COR-L47 (cell line): ENCODE measurements at places on chromosomes 7 and 10.

DNA sequence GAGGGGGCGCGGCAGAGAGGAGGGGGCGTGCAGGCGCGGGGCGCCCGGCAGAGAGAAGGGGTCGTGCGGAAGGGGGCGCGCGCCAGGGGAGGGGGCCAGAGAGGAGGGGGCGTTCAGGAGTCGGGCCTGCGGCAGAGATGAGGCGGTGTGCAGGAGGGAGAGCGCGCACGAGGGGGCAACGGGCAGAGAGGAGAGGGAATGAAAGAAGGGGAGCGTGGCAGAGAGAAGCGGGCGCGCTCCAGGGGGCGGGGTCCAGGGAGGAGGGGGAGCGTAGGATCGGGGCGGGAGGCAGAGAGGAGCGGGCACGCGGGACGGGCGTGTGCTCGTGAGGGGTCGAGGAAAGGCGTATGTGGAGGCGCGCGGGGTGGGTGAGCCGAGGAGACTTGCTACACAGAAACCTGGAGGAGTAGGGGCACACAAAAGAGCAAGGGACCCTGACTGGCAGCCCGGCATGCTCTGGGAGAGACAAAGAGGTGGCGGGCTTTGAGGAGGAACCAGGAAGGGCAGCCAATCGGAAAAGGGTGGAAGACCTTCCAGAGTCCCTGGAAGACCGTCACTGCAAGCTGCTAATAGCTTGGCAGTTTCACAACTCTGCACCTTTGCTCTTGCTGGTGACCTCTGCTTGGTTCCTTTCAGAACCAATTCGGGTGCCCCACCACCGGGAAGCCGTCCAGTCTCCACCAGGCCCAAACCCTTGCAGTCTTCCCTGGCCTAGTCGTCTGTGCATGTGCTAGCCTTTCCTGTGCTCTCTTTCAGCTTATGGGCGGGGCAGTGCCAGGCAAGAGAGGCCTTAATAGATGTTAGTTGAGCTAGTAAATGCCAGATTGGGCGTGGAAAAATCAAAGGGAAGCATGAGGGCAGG is 639 bp downstream of the DYDC2 start:
- DNase-seq = no peak

DNA sequence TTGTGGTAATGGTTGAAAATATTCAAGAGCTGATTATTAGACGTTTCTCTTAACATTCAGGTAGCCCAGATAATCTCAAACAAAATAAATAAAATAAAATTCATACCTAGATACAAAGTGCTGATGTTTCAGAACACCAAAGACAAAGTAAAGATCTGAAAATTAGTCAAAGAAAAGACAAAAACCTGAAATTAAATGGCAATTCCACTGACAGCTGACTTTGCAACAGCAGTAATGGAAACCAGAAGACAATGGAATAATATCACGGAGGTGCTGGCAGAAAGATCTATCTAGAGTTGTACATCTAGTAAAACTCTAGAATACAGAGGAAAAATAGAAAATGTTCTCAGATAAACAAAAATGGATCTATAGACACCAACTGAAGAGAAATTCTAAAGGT is 58.0 kb upstream of the IKZF1 start:
- no peak for DNase-seq

GRCh38 chr7:147438216-147438615 is 1152.3 kb upstream of the C7orf33 start:
- no peak for DNase-seq

DNA sequence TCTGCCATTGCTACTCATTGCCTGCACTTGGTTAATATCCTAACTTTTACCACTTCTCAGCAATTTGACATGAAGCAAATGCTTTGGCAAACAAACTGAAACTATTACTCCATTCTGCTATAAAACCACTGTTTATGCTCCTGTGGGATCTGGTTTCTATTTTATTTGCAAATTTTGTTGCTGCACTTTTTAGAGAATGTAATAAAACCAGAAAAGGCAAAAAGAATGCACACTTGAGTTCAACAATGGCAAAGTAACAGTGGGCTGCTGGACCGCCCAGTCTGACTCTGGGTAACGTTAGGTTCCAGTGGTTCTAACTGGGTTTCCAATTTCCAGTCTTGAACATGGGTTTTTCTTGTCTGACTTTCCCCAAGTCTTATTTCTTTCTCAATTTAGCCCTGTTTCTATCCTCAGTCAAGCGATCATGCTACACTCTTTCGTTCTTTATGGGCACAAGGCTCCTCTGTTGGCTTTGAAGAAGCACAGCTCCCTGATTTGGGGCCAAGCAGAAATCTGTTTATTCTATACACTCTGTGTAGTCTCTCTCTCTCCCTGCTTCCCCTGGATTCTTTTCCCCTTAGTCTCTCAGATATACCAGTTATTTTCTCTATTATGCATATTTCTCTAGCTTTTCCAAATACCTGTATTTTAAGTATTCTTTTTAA is 129.2 kb upstream of the FAM3C start:
- DNase-seq = no peak

GRCh38 chr10:109981650-109982049 is 26.1 kb upstream of the ADD3 start:
- DNase-seq = no peak

DNA sequence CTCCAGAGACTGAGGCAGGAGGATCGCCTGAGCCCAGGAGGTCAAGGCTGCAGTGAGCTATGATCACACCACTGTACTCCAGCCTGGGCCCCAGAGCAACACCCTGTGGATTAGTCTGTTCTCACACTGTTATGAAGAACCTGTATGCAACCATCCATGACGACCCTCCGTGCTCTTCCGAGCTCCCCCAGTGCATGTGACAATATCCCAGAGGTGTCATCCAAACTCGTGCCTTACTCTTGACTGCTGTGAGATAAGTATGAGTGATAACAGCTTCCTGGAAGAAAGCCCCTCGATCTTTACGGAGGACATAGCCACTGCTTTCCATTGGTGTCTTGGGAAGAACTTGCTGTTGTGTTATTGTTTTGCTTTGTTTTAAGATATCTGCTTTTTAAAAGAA is 591.9 kb downstream of the GALNT17 start:
- DNase-seq = no peak

DNA sequence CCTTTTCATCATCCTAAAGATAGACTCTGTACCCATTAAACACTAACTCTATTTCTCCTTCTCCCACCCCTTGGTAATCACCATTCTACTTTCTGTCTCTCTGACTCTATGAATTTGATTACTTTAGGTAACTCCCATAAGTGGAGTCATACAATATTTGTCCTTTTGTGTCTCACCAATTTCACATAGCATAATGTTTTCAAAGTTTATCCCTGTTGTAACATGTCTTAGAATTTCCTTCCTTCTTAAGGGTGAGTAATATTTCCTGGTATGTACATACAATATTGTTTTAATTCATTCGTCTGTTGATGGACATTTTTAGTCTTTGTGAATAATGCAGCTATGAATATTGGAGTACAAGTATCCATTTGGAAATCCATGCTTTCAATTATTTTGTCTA is 50.9 kb upstream of the CDCA7L start:
- no peak for DNase-seq

DNA sequence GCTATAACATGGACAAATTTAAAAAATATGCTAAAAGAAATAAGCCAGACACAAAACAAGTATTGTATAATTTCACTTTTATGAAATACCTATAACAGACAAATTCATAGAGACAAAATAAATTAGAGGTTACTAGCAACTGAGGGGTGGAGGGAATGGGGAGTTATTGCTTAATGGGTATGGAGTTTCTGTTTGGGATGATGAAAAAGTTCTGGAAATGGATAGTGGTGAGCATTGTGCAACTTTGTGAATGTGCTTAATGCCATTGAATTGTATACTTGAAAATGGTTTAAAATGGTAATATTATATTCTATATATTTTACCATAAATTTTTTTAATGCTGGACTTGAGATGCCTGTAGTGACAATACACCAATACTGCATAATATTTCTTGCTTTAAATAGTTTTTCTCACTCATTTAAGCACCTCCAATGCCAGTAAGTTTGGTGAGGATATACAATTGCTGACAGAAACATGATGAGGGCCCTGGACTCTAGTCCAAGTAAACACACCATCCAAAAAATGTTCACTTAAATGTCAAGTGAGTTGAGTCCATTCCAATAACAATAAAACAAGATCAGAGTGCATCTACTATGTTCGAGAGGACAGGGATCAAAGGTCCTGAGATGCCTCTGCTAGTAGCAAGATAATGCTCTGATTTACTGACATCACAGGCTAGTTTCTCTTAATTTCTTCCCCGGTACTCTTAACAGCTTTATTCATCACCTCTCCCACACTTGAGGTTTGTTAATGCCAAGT is 71.9 kb downstream of the NT5C2 start:
- no peak for DNase-seq

DNA sequence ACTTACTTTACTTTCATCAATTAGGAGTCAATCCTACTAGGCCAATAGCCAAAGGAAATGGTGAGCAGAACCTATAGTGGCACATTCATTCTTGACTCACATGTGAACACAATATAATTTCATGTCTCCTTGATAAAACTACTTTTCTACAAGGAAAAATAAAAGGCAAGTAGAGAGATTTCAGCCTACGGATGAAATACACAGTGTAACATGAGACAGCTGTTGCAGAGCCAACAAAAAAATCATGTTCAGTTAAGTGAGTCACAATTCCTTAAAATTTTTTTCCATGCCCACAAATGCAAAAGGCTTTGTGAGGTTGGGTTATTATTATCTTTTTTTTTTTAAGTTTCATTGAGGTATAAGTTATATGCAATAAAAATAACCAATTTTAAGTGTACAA is 54.8 kb downstream of the GPR141 start:
- no peak for DNase-seq

GRCh38 chr10:128489324-128490247 is 363.4 kb upstream of the MKI67 start:
- DNase-seq = no peak

- no peak for DNase-seq
Observed at GRCh38 chr10:43322769-43323168, 48.7 kb upstream of the FXYD4 start.

DNA sequence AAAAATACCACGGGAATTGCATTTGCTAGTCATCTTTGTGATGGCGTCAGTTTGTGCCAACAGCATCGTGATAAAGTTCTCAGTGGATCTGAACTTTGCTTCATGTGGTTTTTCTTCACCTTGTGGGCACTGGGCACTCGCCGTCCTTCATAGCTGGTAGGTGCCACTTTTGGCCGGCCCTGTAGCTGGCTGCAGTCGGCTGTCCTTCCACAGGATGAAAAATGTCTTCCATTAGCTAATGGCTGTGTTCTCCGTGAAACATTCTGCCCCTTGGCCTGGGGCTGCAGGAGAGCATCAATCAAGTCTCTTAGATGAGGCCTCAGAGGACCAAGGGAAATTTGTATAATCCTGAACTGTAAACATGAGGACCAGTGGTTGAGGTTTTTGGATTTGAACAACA is 145.3 kb downstream of the DYNC1I1 start:
- no peak for DNase-seq

GRCh38 chr7:12771378-12771877 is 84.0 kb downstream of the ARL4A start:
- peak; percentile 78 for DNase-seq

DNA sequence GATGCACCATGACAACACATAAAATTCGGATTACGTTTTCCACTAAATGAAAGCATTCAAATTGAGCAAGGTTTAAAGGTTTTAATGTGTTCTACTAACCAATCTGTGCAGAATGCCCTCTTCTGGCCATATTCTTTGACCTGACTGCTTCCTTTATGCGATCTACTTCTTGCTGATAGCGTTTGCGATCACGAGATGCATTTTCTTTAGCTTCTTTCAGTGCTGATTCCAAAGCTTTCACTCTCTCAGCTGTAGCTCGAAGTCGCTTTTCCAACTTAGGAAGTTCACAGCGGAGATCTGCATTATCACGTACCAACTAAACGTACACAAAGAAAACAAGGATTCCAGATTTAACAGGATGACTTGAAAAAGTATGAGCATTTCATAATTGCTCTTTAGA is 39.2 kb downstream of the KIF5B start:
- no peak for DNase-seq

- no peak for DNase-seq
Observed at GRCh38 chr10:45470098-45471012, 96.3 kb downstream of the ALOX5 start.

- peak; percentile 68 for DNase-seq
Observed at GRCh38 chr7:77247206-77247850, 47.7 kb upstream of the FGL2 start.

DNA sequence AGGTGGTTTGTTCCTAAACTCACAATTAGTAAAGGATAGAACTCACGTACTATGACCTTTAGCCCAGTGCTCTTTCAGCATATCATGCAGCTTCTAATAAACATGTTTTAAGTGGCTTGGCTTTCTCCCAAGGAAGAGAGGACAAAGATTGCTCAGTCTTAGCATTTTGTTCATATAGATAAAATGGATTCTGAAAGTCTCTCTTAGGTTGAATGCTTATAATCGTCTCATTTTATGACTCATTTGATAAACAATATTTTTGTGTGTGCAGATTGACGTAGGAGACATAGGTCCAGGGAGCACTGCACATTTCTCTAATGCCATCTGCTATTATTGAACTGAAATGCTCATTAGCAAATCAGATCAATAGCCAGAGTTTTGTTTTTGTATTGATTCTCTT is 44.8 kb downstream of the GNAT3 start:
- peak; percentile 19 for DNase-seq

DNA sequence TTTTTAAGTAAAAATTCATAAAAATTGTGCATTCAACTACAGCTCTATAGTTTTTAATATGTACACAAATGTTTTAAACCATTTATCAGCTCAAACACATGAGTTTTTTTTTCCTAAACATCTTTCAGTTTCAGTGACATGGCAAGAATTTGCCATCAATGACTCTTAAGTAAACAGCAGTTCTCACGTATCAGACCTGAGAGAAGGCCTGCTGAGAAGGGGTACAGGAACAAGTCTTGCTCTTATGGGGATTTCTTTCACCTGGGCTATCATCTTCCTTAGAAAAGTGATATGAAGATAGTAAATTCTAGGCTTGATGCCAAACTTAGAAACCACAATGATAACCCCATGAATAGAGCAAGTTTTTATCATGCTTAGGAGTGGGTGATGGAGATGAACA is 467.8 kb downstream of the ARL4A start:
- DNase-seq = no peak

GRCh38 chr7:17406738-17407137 is 108.3 kb downstream of the AHR start:
- no peak for DNase-seq

DNA sequence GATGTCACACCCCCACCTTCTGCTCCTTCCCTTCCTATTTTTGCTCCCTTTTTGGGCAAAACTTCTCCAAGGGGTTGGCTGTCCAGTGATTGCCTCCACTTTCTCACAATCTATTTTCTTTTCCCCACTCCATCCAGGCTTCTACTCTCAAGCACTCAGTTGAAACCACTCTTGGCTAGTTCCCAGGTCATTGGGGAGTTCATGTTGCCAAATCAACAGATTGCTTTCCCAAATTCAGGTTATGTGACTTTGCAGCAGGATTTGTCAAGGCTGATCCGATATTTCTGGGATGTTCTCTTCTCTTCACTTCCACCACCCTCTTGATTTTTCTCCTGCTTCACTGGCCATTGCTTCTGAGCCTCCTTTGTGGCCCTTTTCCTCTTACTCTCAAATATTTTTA is 258.7 kb upstream of the SLC26A5 start:
- DNase-seq = no peak
